Islet precursor cell (in vitro differentiated cells): ENCODE measurements at places on chromosomes 5 and 9.
A peak's percentile ranks its signal among the peaks of the same experiment; 100 is the strongest.

GRCh38 chr5:60809891-60810425 lies 34.1 kb downstream of the ELOVL7 start:
- no peak for DNase-seq

- DNase-seq, result no peak
Observed at GRCh38 chr9:84271921-84272556, 68.5 kb downstream of the SLC28A3 start.

GRCh38 chr5:180801596-180802324 lies 846 bp downstream of the MGAT1 start:
- DNase-seq, result peak; percentile 46

GRCh38 chr9:71743217-71743705 lies 25.1 kb downstream of the CEMIP2 start:
- no peak for DNase-seq

DNA sequence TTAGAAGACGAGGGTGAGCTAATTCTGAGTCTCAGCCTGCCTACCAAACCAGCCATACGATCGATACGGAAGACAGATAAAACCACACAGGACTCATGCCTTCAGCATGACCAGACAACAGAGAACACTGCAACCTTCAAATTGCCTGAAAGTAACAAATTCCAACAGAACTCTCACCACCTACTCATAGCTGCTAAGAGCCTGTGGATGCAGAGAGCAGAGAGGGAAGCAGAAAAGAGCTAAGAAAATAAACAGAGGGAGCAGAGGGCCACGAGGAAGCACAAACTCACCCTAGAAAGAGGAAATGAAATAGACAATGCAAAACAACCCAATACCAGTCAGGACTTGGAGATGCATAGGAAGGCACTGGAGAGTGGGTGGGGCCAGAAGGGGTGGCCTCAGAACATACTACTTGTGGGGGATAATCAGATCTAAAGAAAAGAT lies 86.7 kb upstream of the TAS2R1 start:
- DNase-seq, result peak; percentile 87

GRCh38 chr5:54175-54730 lies 37.7 kb upstream of the PLEKHG4B start:
- DNase-seq, result no peak

GRCh38 chr5:54754420-54754819 lies 231.0 kb downstream of the ESM1 start:
- DNase-seq, result no peak

GRCh38 chr9:118091711-118092500 lies 387.7 kb downstream of the TLR4 start:
- no peak for DNase-seq

DNA sequence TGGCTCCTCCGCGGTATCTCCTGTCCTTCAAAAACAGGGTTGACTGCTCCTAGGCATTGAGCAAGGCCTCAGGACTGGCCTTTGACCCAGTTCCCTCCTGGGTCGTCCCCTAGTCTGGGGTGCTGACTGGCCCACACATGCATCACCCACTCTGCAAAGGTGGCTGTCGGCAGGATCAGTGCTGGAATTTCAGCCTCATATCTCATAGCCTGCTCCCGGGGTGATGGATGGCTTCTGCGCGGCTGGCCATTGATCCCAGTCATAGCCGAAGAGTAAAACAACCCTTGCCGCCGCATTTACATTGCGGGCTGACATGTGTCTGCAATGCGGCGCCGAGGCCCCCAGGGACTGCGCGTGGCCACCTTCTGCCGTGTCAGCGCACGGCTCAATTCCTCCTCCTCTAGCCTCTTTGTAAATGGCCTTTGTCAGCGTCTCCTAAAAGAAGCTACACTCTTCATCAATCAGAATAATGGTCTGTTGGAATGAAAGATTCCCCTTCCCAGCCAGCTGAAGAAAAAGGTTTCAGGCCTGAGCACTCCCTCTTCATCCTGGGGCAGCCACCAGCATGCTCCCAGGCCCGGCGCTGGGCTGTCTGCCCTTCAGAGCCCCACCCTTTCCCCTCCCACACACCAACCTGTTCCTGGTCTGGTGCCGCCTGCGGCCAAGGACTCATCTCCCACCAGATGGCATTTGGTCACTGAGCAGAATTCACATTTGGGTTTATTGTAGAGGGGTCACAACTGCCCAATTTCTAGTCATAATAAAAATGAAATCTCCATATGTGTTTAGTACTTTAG lies 159.0 kb downstream of the PJA2 start:
- DNase-seq, result peak; percentile 47

GRCh38 chr9:118992813-118993794 lies 376.1 kb downstream of the BRINP1 start:
- DNase-seq, result no peak

DNA sequence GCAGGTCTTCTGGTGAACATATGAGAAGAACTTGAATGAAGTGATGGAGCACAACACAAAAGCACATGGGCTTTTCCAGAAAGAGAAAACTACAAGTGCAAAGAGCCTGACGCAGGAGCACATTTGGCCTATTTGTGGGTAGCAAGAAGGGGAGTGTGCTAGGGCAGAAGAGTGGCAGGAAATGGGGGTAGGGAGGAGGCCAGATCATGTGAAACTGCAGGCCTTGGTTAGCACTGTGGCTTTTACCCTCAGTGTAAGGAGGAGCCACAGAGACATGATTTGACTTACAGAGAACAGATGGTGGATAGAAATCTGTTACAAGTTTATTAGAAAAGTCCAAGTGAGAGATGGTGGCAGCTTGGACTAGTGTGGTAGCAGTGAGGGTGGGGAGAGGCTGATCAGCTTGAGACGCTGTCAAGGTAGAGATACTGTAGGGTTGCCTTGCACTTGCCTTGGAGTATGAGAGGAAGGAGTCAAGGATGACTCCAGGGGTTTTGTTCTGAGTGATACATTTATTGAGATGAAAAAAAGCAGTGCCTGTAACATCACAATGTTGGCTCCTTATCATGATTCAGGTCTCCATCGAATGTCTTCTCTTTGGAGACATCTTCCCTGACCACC lies 126.7 kb downstream of the PPP2R2B start:
- no peak for DNase-seq

DNA sequence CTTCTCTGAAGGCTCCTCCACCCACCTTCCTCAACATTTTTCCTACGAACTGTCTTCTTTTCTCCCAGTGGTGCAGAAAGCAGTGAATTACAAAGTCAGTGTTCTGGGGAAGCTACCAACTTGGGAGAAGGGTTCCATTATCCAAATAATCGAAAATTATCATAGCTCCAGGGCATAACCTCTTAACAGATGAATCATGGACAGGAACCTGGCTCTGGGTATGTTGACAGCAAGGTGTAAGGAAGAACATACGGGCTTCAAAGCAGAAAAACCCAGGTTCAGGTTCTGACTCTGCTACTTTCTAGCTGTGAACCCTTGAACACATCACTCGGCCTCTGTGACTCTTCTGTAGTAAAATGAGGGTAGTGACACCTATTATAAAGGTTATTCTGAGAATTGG lies 351.3 kb downstream of the ENC1 start:
- DNase-seq, result no peak

DNA sequence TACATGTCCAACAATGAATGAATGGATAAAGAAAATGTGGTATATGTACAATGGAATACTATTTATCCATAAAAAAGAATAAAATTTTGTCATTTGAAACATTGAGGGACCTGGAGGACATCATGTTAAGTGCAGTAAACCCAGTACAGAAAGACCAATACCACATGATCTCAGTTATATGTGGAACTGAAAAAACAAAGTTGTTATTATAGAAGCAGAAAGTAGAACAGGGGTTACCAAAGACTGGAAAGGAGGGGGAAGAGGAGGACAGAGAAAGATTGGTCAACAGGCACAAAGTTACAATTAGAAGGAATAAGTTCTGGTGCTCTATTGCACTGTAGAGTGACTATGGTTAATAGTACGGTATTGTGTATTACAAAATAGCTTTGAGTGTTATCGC lies 233.8 kb downstream of the SEMA6A start:
- no peak for DNase-seq

DNA sequence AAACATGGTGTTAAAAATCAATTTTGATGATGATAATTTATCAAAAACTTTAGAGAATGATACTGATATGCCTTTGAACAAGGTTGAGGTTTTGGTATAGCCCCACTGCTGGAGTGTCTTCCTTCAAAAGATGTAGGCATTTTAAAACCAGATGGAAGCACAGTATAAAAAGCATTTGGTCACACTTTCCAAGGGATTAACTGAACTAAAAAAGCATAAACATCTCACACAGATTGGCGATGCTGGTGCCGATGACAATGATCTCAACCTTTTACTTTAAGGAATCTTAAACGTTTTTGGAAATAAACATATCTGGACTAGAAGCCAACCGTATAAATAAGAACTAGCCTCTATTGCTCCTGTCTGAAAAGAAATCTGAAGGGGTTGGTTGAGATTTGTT lies 488.4 kb downstream of the ENC1 start:
- no peak for DNase-seq

GRCh38 chr5:181163487-181164075 lies 16.2 kb downstream of the OR2V2 start:
- peak; percentile 68 for DNase-seq

- no peak for DNase-seq
Observed at GRCh38 chr5:128535251-128535650, 2.8 kb downstream of the FBN2 start.
